ENCODE measurements at places on chromosomes 1 and 21.

- DNase-seq, result no peak
Observed at GRCh38 chr1:118783095-118783758, 204.9 kb downstream of the TBX15 start.

- DNase-seq, result no peak
Observed at GRCh38 chr1:109659145-109659544, 3.2 kb downstream of the GSTM4 start.

DNA sequence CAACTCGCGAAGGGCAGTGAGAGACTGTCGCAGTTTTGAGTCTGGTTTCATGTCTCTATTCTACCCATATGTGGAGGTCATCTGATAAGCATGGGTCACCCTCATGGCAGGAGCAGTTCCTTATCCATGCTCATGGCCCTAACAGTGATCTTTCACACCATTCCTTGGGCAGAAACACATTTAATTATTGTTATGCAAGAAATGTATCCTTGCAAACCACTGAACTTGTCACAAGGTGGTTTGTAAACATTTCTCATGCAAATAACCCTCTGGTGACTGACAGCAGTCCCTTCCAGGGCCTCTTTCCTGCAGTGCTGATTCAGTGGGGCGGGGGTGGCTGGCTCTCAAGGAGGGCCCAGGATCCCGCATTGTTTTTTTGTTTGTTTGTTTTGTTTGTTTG lies 421.4 kb upstream of the RUNX1 start:
- no peak for DNase-seq

DNA sequence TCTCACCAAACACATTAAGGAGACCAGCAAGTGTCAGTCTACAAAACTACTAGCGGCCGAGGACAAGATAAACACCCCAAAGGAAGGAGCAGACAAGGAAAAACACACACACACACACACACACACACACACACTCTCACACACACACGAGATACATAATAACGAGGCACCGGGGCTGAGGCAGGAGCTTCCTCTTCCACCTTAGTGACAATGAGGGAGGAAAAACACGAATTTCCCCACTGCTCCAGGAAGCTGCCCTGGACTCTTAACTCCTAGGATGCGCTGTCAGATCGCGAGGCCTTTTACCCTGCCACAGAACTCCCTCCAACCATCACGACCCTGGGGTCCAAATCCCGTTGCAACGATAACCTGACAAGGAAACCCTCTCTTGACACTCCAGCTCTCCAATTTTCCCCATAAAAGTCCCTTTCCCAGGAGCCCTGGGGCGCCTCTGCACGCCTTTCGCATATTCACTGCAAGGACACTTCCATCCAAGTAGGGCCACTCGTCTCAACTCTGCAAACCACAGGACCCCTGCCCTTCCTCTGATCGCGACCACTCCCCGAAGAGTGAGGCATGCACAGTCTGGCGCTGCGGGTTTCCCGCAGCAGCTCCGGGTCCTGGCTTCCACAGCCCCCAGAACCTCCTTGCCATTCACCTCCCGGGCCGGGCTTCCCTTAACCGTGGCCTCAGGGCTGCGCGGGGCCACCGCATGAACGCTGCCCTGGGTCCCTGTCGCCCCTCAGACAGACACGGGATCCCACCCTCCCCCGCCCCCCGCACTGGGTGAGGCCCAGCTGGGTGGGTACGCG lies 581 bp downstream of the ETV3 start:
- DNase-seq, result no peak

GRCh38 chr1:79497193-79497773 lies 490.8 kb upstream of the ADGRL4 start:
- DNase-seq, result no peak

DNA sequence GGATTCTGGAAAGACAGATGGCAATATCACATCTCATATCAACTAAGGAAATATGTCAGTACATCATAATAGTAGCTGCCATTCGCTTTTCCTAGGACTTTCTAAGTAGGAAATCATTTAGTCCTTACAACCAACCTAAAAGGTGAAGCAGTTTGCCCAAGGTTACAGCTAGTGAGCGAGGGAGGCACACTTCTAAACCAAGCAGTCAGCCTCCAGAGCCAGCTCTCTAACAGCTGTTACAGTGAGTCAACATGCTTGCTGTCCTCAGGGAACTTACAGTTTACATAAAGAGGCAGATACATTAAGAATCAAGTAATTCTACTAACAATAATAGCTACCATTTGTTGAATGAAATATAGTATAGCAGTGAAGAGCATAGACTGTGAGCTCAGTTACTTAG lies 57.1 kb downstream of the GIPC2 start:
- no peak for DNase-seq

GRCh38 chr1:108130794-108131193 lies 69.3 kb downstream of the SLC25A24 start:
- DNase-seq, result no peak

GRCh38 chr1:173865468-173866164 lies 2.2 kb downstream of the GAS5 start:
- DNase-seq, result no peak

GRCh38 chr21:28893687-28894086 lies 99.0 kb downstream of the LTN1 start:
- no peak for DNase-seq

Measured in HuH-7.5 (cell line).